ENCODE measurements at places on chromosomes 5 and 9. TPM values are rescaled to one million over a fixed set of nuclear protein-coding genes. Genes with fewer than 3 reads are reported as not detected.

DNA sequence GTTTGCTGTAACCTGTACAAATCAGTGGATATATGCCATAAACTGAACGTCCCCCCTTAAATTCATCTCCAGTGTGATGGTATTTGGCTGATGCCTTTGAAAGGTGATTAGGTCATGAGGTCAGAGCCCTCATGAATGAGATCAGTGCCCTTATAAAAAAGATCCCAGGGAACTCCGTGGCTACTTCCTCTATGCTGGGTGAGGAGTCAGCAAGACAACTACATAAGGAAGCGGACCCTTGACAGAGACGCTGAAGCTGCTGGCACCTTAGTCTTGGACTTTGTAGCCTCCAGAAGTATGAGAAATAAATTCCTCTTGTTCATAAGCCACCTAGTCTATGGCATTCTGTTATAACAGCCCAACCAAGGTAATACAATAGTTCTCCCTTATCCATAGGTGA, 215.1 kb upstream of the ZNF608 start:
- no peak for DNase-seq

GRCh38 chr5:80632700-80633099, 21.8 kb upstream of the MSH3 start:
- no peak for DNase-seq

- DNase-seq, result no peak
These were observed 49.8 kb downstream of the PRRC1 start for GRCh38 chr5:127567026-127567768.

DNA sequence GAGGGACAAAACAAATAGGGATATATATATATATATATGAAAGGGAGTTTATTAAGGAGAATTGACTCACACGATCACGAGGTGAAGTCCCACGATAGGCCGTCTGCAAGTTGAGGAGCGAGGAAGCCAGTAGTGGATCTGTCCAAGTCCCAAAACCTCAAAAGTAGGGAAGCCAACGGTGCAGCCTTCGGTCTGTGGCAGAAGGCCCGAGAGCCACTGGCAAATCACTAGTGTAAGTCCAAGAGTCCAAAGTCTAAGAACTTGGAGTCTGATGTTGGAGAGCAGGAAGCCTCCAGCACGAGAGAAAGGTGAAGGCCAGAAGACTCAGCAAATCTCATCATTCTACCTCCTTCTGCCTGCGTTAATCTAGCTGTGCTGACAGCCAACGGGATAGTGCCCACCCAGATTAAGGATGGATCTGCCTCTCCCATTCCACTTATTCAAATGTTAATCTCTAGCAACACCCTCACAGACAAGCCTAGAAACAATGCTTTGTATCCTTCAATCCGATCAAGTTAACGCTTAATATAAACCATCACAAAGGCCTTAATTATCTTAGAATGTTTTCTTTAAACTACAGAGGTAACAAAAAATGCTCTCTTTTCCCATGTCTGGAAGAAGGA, 23.8 kb upstream of the DAB2 start:
- DNase-seq, result no peak

GRCh38 chr5:116495786-116496357, 78.8 kb downstream of the SEMA6A start:
- no peak for DNase-seq

GRCh38 chr5:96876292-96876850, at the start of gene ERAP2:
Gene ERAP2, plus strand, starts transcription at chr5:96876500. Its CDS starts 3,186 bp downstream, at chr5:96879686.
- peak; percentile 55 for DNase-seq

DNA sequence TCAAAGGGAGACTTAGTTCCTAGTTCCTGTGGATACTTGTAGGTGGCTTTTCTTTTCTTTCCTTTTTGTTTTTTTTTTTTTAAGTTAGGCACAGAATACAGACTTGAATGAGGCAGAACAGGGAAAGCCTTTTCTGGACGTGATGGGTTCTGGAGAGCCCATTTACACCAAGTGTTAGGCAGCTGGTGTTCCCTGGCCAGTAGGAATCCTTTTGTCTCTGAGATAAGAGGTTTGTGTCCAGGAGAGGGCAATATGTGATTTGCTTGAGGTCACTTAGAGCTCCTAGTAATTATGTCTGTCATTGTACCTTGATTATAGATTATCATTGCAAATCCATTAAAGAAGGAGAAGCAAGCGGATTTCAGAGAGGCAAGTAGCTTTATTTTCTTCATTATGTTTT, 9.1 kb downstream of the MEGF10 start:
- DNase-seq, result no peak

DNA sequence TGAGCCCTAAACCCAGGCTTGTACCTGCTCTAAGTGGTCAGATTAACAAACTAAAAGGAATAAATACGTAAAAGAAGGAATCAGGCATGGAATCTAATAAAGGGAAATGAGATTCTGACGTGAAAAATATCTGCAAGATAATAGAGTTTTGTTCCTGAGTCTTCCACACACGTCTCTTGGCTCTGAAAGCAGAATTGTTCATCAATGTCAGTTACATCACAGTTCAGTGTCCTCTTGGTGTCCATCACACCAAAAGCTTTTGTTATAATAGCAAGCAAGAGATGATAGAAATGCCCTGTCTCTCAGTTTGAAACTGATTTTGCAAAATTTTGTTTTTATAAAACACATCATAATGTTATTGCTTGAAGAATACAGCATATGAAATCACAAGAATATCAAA, 34.7 kb upstream of the NMUR2 start:
- no peak for DNase-seq

- DNase-seq, result no peak
These were observed 53.4 kb downstream of the MAN2A1 start for GRCh38 chr5:109743041-109743531.

DNA sequence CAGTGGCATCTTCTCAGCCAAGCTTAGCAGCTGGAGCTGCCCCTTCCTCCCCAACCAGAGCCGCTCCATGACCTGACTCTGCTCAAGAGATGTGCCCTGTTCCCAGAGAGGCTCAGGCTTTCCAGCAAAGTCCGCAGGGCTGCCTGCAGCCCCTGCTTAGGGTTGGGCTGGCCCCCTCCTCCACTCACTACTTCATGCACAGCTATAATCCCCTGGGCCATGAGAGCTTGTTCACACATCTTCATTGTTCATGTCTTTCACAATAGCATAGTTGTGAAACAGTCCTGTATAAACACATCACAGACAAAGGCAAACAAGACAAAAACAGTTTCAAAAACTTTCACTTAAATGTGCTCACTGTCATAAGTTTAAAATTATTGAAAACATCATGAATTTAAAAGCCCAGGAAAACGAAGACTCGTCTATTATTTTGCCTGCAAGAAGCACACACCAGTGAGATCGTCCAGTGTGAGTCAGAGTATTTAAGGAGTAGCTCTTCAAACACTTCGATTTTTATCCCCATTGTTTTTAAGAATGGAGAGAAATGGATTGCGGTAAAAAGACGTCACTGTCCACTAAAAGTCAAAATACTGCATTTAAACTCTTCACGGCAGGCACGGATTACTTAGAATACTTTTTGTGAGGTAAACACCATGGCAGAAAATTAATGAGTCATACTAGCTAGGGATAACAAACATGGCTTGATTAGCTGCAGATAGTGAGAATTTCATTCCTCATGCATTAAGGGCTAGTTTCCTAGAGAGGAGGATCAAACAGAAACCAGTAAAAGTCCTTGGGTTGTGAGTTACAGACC, 40.7 kb upstream of the S1PR3 start:
- no peak for DNase-seq

The SLC46A2 gene
- 0.52 TPM for polyA plus RNA-seq

The EGFLAM gene
- 11.9 TPM for polyA plus RNA-seq

The TLX3 gene
- polyA plus RNA-seq, result not detected

The SLC6A3 gene
- 0.76 TPM for polyA plus RNA-seq

The SURF6 gene
- 38.2 TPM for polyA plus RNA-seq
